ENCODE measurements at places on chromosomes 12 and 14. TPM values are rescaled to one million over a fixed set of nuclear protein-coding genes. Genes with fewer than 3 reads are reported as not detected.

Gene HCAR1
- total RNA-seq: not detected

- DNase-seq: peak; percentile 86
Observed at GRCh38 chr14:102594514-102595175, 2.2 kb downstream of the RCOR1 start.

GRCh38 chr12:9706086-9706685 is 26.7 kb downstream of the CLECL1 start:
- DNase-seq: no peak

DNA sequence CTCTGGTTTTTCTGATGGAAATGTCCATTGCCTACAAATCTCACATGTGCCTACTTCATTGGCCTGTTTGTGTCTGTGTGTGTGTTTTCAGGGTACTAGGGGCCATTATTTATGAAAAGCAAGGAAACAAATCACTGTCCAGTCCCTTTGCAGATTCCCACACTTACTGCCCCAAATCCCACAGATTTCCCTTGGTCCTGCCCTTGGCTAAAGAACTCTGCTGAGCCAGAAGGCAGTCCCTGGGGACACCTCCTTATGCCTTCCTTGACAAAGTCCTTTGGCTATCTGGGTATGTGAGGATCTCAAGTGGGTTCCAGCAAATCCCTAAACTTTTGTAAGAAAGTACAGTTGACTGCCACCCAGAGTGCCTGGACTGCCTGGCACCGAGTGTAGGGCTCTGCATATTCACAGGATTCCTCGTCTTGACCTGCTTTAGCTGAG is 388.1 kb downstream of the BCAT1 start:
- DNase-seq: no peak

GRCh38 chr14:31902945-31903646 is 174.0 kb upstream of the ARHGAP5 start:
- no peak for DNase-seq

- no peak for DNase-seq
Observed at GRCh38 chr14:36988568-36988967, 183.8 kb downstream of the SLC25A21 start.

GRCh38 chr14:94686511-94687160 is 74.4 kb downstream of the SERPINA3 start:
- DNase-seq: no peak

- DNase-seq: no peak
Observed at GRCh38 chr12:112322882-112323547, 59.2 kb downstream of the HECTD4 start.

DNA sequence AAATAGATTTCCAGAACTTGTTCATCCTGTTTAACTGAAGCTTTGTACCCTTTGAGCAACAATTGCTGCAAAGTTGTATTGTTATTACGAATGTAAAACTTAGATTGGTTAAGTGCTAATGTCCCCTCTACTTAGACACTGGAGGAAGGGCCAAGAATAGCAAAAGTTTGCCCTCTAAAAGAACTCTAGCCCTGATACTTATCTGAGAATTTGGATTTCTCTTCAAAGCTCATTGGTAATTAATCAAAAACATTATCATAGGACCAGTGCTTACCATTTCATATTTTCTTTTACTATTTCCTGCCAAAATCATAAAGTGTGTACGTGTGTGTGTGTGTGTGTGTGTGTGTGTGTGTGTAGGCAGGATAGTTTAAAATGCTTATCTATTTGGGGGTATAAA is 58.2 kb downstream of the LMNTD1 start:
- DNase-seq: no peak

DNA sequence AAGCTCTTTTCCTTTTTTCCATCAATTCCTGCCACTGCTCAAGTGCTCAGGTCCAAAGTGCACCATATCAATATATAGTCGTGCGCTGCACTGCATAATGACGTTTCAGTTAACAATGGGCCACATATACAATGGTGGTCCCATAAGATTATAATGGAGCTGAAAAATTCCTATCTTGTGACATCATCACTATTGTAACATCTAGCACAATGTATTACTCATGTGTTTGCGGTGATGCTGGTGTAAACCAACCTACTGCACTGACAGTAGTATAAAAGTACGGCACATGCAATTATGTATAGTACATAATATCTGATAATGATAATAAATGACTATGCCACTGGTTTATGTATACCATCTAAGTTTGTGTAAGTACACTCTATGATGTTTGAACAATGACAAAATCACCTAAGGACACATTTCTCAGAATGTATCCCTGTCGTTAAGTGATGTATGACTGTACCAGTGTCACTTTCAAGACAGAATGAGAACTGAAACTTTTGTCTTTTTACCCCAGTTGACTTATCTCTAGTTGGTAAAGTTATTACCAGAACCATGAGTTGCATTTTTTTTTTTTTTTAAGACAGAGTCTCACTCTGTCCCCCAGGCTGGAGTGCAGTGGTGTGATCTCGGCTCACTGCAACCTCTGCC is 53.7 kb upstream of the INSM2 start:
- no peak for DNase-seq

GRCh38 chr14:24238123-24238522 is 4.3 kb downstream of the TINF2 start:
- no peak for DNase-seq

GRCh38 chr14:95136631-95137030 is 20.7 kb downstream of the DICER1 start:
- DNase-seq: no peak

Gene SLC17A8
- 0.91 TPM for total RNA-seq

GRCh38 chr14:99040052-99040451 is 231.9 kb downstream of the BCL11B start:
- DNase-seq: no peak

- no peak for DNase-seq
Observed at GRCh38 chr12:18696971-18697602, 40.7 kb downstream of the PLCZ1 start.

DNA sequence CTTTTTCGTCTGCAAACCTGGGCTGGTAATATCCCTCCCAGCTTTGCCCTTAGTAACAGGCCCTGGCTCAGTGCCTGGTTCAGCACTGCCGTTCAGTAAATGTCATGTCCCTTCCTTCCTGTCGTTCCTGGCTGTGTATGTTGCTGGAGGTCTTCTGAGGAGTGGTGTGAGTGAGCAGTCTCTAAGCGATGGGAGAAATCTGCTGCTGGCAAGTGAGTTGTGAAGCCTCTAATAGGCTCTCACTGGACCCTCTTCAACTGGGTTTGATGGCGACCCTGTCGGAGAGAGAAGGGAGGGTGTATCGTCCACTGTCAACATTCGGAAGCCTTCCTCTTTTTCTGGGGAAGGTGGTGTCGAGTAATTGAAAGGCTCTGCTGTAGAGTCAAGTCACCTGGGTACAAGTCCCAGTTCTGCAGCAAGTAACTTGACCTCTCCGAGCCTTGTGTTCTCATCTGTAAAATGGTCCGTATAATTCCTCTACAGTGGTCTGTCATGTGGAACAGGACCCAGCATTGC is 62.8 kb downstream of the HRK start:
- peak; percentile 25 for DNase-seq

- DNase-seq: no peak
Observed at GRCh38 chr12:24718617-24719016, 230.3 kb downstream of the BCAT1 start.

- DNase-seq: peak; percentile 79
Observed at GRCh38 chr14:37594971-37595808, at the start of the genes FOXA1 and TTC6. TSS of gene FOXA1 (minus strand) at chr14:37595249. CDS start at chr14:37594972, 277 bp downstream. TSS of gene TTC6 (plus strand) at chr14:37595629. CDS start at chr14:37622065, 26,436 bp downstream.

DNA sequence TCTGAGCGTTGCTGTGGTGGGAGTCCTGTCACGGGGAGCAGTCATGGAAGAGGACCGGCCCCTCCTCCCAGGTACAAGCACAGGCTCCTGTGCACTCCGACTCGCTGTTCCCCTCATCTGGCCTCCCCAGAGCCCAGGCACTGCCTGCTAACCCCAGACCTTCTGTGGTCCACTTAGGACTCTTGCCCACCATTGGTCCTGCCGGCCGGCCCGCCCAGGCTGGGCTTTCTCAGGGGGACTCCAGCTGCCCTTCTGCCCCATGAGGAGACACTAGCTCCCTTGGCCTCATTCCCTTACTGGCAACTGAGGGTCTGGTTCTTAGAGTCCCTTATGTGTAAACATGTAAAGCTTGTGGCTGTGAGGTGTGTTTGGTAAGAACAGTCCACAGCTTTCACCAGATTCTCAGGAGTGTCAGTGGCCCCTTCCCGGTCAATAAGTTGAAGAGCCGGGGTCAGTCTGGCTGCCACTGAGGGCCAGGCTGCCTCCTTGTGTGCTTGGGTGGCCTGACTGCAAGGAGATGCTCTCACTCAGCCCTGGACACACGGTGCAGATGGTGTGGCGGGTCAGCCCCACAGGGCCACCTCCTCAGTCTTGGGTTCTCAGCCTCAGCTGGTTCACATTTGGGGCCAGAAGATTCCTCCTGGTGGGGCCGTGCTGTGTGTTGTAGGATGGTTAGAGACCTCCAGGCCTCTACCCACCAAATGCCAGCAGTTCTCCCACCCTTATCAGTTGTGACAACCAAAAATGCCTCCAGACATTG is 43.6 kb downstream of the DDX51 start:
- no peak for DNase-seq

DNA sequence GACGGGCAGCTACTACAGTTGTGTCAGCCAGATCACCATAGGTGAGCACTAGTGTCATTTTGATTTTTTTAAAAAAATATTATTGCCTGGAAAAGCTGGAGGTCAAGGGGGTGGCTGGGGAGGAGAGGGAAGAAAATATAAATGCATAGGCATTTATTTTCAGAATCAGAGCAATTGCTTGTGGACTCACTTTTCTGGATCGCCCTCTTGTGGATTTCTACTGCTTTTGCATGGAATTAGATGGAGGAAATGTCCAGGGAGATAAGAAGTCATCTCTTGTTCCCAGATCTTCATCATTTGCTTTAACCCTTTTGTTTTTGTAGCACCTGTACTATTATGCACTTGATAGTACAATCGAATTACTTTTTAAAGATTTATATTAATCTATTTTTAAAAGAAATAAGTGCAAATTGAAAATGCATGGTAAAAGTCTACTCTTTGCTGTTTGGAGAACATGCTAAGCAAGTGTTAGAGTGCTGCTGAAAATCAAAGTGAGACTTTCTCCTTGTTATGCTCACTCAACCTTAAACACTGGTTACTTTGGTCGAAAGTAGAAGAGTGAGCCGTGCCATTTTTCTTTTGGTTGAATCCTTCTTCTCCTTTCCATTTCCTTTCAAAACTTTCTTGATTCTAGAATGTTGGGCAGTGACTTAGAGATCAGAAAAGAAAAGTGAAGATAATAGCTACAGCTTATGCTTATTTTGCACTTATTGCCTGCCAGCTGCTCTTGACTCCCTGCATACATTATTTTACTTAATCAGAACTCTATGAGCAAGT is 60.6 kb upstream of the ANO4 start:
- DNase-seq: no peak

DNA sequence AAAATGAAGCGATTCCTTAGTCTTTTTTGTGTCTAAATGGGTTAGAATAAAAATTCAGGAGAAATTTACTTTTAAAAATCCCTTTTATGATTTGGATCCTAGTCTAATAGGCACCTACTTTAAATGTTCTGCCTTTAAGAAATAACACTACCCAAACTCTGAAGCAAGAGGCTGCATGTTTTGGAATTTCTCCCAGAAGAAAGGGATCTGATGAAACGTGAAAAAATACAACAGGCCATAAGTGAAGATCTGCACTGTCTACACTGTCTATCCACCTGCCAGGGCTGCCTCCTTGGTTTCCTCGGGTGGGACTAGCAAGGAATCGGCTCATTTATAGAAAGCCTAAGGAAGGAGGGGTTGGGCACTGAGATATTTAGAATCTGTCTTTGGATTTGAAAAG is 22.1 kb downstream of the ACVR1B start:
- no peak for DNase-seq

Gene RXYLT1
- total RNA-seq: 15.0 TPM

- DNase-seq: no peak
Observed at GRCh38 chr12:50686976-50687375, 76.9 kb upstream of the ATF1 start.

DNA sequence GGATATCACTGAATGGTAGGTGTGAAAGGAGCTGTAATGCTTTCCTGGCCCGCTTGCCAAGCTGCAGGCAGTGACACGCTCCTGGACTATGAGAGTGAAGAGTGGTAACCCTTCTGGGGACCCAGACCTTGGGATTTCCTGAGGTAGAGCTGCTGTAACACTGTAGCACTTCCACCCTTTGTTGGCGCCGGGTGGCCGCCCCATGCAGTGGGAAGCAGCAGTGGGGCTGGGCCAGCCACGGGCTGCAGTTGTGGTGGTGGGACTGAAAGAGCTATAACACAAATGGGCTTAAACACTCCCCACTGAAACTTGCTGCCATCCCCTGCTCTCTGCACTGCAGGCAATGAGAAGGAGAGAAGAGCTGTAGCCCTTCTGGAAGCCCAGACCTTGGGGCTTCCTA is 9.6 kb upstream of the FBXO33 start:
- DNase-seq: no peak

DNA sequence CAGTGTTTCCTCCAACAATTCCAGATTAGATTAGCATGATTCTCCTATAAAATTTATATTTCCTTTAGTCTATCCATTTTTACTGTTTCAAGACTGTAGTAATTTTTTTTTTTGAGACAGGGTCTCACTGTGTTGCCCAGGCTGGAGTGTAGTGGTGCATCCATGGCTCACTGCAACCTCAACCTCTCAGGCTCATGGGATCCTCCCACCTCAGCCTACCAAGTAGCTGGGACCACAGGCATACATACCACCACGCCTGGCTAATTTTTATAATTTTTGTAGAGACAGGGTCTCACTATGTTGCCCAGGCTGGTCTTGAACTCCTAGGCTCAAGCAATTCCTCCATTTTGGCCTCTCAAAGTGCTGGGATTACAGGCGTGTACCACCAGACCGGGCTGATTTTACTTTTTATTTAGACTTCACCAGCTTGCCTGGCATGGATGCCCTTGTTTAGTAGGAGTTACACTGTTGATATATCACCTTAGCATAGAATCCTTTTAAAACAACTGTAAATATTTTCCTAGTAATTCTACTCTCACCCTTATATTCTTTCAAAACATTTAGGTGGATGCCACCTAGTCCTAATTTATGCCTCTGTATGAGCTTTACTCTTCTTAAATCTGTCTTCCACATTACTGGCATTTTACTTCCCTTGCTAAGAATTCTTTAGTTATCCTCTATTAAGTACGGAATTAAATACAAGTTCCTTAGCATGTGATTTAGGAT is 55.8 kb upstream of the LIMA1 start:
- DNase-seq: no peak

GRCh38 chr14:79783041-79783440 is 428.3 kb downstream of the DIO2 start:
- DNase-seq: no peak

- DNase-seq: no peak
Observed at GRCh38 chr14:65940056-65940735, 527.7 kb downstream of the FUT8 start.

DNA sequence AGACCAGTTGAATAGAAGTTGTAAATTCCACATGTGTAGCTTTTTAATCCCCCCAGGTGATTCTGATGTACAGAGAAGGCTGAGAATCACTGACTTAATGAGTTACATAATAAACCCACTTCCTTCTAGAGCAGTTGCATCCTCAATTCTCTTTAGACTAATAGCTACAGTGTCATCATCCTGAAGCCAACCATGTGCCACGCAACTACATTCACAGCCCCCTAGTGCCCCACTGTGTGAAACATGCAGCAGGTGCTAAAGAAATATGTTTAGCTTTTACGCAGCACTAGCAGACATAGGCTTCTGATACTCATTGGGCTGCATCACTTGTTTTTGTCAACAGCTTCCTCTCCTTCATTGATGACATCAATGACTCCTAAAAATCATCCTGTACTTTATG is 1168.3 kb downstream of the BCL11B start:
- DNase-seq: no peak

GRCh38 chr14:52067873-52068614 is 815 bp downstream of the NID2 start:
- peak; percentile 62 for DNase-seq

- no peak for DNase-seq
Observed at GRCh38 chr12:124498275-124499189, 68.9 kb downstream of the NCOR2 start.

- no peak for DNase-seq
Observed at GRCh38 chr12:42987216-42987650, 397.7 kb upstream of the PRICKLE1 start.

Gene KCNJ8
- 0.37 TPM for total RNA-seq

Measured in colonic mucosa (tissue), 4 donors.